Cerebellar nuclear complex (tissue), 1 donor: ENCODE measurements at places on chromosomes 1 and 21.

DNA sequence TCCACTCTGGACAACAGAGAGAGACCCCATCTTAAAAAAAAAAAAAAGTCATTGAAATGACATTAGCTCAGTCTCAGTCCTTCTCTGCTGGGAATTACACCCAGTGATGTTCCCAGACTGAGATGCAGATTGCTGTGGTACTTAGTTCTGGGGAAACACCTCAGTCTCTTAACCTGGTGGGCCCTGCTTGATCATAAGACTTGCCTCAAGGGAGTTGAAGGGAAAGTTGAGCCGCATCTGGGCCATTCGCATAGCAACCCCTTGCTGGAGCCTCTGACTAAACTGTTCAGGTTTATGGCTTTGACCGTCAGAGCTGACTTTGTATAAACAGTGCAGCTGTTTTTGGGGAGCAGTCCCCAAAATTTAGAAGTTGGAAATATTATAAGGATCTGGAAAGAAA is 13.4 kb downstream of the FCRL4 start:
- no peak for DNase-seq

DNA sequence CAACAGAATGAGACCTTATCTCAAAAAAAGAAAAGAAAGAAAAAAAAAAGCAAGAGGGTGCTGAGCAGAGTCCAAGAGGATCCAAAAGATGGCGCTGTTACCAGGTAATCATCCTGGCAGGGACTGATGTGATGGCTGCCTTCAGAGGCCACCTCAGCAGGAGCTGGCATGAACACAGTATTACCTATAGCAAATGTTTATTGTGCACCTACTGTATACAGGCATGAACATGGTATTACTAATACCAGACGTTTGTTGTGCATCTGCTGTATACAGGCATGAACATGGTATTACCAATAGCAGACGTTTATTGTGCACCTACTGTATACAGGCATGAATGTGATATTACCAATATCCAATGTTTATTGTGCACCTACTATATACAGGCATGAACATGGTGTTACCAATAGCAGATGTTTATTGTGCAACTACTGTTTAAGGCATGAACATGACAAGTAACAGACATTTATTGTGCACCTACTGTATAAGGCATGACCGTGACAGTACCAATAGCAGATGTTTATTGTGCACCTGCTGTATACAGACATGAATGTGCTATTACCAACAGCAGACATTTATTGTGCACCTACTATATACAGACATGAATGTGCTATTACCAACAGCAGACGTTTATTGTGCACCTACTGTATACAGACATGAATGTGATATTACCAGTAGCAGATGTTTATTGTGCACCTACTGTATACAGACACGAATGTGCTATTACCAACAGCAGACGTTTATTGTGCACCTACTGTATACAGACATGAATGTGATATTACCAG is 115.1 kb upstream of the TMEM51 start:
- DNase-seq: no peak

GRCh38 chr1:236393681-236394481 is at the start of gene EDARADD:
EDARADD (plus strand) TSS chr1:236394286; CDS start chr1:236394445, 159 bp downstream.
- no peak for DNase-seq

DNA sequence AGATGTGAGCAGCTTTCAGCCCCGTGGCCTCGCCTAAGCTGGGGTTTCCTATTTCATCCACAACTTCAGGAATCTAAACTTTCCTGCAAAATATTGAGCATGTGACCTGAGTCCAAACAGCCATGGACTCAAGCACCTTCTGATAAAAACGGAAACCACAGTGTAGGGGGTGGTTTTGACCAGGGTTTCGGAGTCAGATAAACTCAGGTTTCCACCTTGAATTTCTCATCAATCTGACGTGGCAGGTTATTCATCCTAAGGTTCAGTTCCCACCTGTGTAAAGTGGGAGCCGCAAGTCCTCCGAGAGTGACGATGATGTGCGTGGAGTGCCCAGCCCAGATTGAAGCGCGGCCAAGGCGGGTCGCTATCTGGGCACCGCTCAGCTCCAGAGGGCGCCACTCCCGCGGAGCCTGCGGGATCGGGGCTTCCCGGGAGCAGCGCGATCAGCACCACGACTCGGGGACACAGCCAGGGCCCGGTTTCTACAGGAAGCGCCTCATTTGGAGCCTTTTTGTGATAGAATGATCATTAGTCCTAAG is 871 bp upstream of the ETS2 start:
- DNase-seq: no peak

DNA sequence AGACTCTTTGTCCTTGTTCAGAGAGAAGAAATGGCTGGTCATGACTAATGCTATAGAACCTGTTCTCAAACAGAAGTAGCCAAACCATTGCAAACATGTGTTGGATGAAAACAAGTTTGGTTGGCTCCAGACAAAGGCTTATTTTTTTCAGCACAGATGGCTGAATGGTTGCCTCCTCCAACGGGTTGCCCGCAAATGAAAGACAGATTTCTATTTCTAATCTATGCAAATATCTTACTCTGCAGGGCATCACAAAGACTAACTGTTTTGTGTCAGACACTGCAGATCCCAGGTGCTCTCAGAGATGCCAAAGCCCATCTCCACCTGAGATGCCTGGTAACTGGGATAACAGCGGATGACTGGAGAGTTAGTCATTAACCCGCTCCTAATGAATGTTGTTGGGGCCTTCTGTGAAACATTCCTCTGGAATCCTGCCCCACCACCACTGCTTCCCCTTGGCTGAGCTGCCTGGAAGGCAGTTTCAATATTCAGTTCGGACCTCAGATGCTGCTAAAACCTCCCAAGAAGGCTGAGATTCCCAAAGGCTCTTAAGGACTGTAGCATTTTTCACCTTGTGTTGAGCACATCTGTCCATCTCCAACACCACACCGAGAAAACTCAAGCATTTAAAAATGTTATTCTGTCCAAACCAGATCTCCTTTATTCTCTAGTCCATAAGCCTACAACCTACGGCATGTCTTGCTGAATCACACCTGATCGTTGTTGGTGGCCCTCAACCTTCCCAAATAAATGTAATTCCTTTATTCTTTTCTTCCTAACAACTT is 104.4 kb downstream of the PTPN14 start:
- DNase-seq: no peak

DNA sequence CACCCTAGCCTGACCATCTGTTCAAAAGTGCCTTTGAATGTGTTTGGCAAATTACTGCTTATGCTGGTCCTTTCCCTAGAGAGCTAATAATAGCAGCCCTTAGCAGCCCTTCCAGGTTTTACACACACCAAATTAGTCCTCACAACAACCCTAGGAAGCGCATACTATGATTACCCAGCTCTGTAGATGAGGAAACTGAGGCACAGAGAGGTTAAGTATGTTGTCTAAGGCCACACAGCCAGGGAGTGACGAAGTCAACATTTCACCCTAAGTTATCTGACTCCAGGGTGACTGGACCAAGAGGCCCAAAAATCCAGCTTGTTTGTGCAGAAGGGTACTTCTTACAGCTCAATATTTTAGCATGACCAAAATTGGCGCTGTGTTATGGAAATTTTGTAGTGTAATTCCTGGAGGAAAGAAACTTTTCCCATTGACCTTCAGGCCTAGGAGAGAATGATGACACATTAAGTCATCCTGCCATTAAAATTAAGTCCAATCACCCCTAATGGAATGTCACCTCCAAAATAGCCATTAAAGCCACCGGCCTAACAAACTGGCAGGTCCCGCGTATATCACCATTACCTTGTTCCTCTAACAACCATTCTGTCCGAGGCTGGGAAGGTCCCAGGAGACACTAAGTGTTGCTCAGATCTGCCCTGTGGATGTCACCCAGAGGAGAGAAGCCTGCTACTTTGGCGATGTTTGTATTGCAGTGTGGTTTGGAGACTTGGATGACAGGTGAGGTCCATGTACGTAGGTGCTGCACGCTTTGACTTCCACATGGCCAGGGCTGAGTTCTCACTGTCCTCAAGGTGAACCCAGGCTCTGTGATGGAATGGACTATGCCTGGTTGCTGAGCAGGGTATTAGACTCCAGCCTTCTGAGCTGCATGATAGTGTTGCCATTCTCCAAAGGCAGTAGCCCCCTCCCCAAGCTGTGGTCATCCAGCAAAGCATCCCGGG is 258.3 kb downstream of the TOMM20 start:
- DNase-seq: no peak
